Astrocyte (in vitro differentiated cells and primary cell): ENCODE measurements at places on chromosomes 4 and X. TPM values are rescaled to one million over a fixed set of nuclear protein-coding genes. Genes with fewer than 3 reads are reported as not detected.

PAGE5 gene
- total RNA-seq, result not detected in 2 replicates

DNA sequence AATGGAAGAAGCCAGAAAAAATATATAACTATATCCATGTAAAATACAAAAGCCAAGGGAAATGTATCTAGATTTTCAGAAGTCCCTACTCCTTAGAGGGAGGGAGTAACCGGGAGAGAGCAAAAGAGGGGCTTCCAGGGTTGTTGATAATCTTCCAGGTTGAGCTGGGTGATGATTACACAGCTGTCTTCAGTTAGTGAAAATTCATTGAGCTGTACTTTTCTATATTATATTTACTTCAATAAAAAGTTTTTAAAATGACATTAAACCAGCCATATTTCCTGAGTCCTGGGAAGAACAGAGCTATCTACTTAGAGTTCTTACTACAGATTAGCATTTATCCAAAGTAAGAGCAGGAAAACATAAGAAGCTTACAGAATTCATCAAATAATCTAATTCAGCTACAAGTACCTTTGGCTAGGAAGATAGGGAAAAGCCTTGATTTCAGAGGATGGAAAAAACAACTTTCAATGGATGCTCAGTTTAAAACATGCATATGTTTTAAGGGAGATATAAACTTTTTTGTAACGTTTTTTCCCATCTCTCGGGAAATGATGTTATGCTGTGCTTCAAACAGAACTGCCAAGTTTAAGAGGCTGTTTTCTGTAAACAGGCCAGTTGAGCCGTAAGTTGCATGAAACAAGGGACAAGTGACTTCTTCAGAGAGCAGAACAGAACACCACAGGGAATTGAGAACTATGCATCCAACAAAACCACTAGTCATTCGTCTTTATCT, 204.6 kb downstream of the SCFD2 start:
- H3K27me3 ChIP-seq, result no peaks in the 10 kb centered on the region
- H3K4me3 ChIP-seq, result no peak overlapping the region
- no peak overlapping the region for H3K27ac ChIP-seq
- H3K4me1 ChIP-seq, result no peaks in the 10 kb centered on the region
- H3K36me3 ChIP-seq, result no peaks in the 10 kb centered on the region
- no peak for DNase-seq

GPR82 gene
- not detected in 2 replicates for total RNA-seq

NSD2 gene
- 19.2 and 31.3 TPM in 2 replicates for total RNA-seq

BEND2 gene
- not detected in 2 replicates for total RNA-seq

- no peaks in the 10 kb centered on the region for H3K27me3 ChIP-seq
- H3K4me3 ChIP-seq, result no peak overlapping the region
- DNase-seq, result peak; percentile 84
- peak overlapping the region; percentile 27 for H3K27ac ChIP-seq
- no peaks in the 10 kb centered on the region for H3K36me3 ChIP-seq
- H3K4me1 ChIP-seq, result peaks cover 12% of the 10 kb centered on the region
These were observed 275.2 kb downstream of the QDPR start for GRCh38 chr4:17236686-17237085.

DNA sequence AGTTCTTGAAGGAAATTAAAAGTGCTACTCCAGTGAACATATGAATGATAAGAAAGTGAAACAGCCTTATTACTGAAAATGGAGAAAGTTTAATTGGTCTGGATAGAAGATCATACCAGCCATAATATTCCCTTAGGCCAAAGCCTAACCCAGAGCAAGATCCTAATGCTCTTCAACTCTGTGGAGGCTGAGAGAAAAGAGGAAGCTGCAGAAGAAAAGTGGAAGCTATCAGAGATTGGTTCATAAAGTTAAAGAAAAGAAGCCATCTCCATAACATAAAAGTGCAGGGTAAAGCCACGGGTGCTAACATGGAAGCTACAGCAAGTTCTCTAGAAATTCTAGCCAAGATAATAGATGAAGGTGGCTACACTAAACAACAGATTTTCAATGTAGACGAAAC, 85.5 kb upstream of the ATOH1 start:
- no peaks in the 10 kb centered on the region for H3K36me3 ChIP-seq
- no peak overlapping the region for H3K27ac ChIP-seq
- no peak for DNase-seq
- H3K4me3 ChIP-seq, result no peak overlapping the region
- H3K4me1 ChIP-seq, result no peaks in the 10 kb centered on the region
- H3K27me3 ChIP-seq, result no peaks in the 10 kb centered on the region

DNA sequence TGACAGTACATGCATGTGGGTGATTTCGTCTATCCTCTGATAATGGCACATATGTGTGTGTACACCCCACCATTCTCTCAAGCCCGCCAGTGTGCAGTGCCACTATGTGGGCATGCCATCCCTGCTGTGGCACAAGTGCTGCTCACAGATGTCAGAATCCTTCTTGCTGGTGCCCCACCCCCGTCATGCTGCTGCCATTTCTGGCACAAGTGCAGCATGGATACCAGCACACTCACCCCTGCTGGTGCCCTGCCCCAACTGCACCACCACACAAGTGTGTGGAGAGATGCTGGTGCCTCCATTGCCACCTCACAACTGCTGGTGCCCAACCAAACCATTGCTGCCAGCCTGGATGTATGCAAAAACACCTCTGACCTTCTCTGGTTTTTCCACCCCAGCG, 1133.8 kb downstream of the TECRL start:
- no peaks in the 10 kb centered on the region for H3K4me1 ChIP-seq
- H3K4me3 ChIP-seq, result no peak overlapping the region
- H3K27ac ChIP-seq, result no peak overlapping the region
- no peaks in the 10 kb centered on the region for H3K27me3 ChIP-seq
- H3K36me3 ChIP-seq, result no peaks in the 10 kb centered on the region

DNA sequence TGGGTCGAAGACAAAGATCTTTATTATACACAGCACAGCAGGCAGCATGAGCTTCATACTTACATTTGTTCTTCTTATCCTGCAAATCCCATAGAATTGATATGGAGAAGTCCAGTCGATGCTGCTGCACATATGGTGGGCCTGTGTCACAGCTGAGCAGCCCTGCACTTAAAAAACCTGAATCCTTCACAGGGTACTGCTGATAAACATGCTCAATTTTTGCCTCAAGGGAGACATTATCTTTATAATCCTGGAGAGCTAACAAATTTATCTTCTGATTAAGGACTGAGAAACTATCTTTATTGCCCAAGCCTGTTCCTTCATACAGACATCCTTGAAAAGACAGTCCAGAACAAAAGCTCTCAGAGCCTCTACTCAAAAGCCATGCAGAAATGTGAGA, 434.4 kb upstream of the FAM47C start:
- H3K4me3 ChIP-seq, result no peak overlapping the region
- no peaks in the 10 kb centered on the region for H3K27me3 ChIP-seq
- H3K4me1 ChIP-seq, result no peaks in the 10 kb centered on the region
- H3K36me3 ChIP-seq, result no peaks in the 10 kb centered on the region
- no peak for DNase-seq
- no peak overlapping the region for H3K27ac ChIP-seq

GRCh38 chrX:153970357-153971123, 1.1 kb downstream of the HCFC1 start:
- peak; percentile 77 for DNase-seq
- H3K27ac ChIP-seq, result peak overlapping the region; percentile 100
- H3K4me3 ChIP-seq, result peak overlapping the region; percentile 96
- peaks cover 36% of the 10 kb centered on the region for H3K4me1 ChIP-seq
- no peaks in the 10 kb centered on the region for H3K36me3 ChIP-seq
- H3K27me3 ChIP-seq, result no peaks in the 10 kb centered on the region

- no peaks in the 10 kb centered on the region for H3K27me3 ChIP-seq
- H3K27ac ChIP-seq, result peak overlapping the region; percentile 8
- peak overlapping the region; percentile 97 for H3K4me3 ChIP-seq
- H3K36me3 ChIP-seq, result peaks cover 2% of the 10 kb centered on the region
These were observed 2.1 kb downstream of the PCDH18 start for GRCh38 chr4:137530176-137530575.

DNA sequence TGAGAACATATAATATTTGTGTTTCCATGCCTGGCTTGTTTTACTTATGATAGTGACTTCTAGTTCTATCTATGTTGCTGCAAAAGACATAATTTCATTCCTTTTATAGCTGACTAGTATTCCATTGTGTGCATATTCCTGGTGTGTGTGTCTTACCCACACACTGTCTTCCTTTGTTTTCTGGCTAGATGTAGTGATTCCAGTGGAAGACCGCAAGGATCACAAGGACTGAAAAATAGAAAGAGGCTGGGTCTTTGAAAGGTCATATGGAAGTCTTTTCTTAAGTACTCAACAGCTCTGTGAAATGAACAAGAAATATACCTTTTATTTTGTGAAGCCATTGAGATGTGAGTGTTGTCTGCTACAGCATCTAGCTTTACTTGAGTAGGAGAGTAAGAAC, 29.4 kb upstream of the TAB3 start:
- no peak overlapping the region for H3K27ac ChIP-seq
- H3K4me1 ChIP-seq, result no peaks in the 10 kb centered on the region
- H3K27me3 ChIP-seq, result no peaks in the 10 kb centered on the region
- H3K36me3 ChIP-seq, result no peaks in the 10 kb centered on the region

DNA sequence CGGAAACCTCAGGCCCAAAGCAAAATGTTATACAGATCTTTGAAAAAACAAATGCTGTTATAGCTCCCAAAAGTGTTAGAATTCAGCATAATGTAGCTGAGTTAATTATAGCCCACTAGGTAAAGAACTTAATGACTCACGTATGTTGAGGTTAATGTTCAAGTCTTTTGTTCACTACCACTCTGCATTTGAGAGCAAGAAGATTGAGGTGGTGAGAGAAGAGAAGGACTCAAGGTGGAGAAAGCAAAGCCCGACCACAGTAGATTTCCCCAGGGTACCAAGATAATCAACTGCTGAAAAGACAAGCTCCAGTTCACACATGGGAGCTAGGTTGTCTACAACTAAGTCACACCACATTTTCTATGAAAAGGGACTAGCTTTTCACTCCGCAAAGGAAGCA, 480.2 kb downstream of the DTHD1 start:
- H3K4me1 ChIP-seq, result no peaks in the 10 kb centered on the region
- no peak overlapping the region for H3K27ac ChIP-seq
- no peaks in the 10 kb centered on the region for H3K36me3 ChIP-seq
- no peak overlapping the region for H3K4me3 ChIP-seq
- no peaks in the 10 kb centered on the region for H3K27me3 ChIP-seq

GRCh38 chr4:158776106-158776505, 7.3 kb downstream of the FNIP2 start:
- H3K4me1 ChIP-seq, result peaks cover 19% of the 10 kb centered on the region
- no peak for DNase-seq
- H3K4me3 ChIP-seq, result no peak overlapping the region

GRCh38 chrX:7515681-7516413, 327.1 kb upstream of the VCX start:
- no peaks in the 10 kb centered on the region for H3K36me3 ChIP-seq
- H3K27ac ChIP-seq, result no peak overlapping the region
- no peak for DNase-seq
- H3K4me3 ChIP-seq, result no peak overlapping the region
- no peaks in the 10 kb centered on the region for H3K27me3 ChIP-seq

PTPN13 gene
- total RNA-seq, result 46.2 and 50.3 TPM in 2 replicates

GRCh38 chrX:109350551-109350950, 131.3 kb downstream of the GUCY2F start:
- H3K27ac ChIP-seq, result no peak overlapping the region
- H3K4me3 ChIP-seq, result no peak overlapping the region
- no peaks in the 10 kb centered on the region for H3K27me3 ChIP-seq
- no peak for DNase-seq
- H3K36me3 ChIP-seq, result no peaks in the 10 kb centered on the region
